ENCODE measurements at places on chromosomes 4 and X. TPM values are rescaled to one million over a fixed set of nuclear protein-coding genes. Genes with fewer than 3 reads are reported as not detected.

GRCh38 chr4:20195071-20195885 lies 56.4 kb upstream of the SLIT2 start:
- no peaks in the 10 kb centered on the region for H3K27me3 ChIP-seq
- H3K27ac ChIP-seq, result no peak overlapping the region
- H3K4me3 ChIP-seq, result no peak overlapping the region
- H3K4me1 ChIP-seq, result no peaks in the 10 kb centered on the region
- no peak for DNase-seq
- no peaks in the 10 kb centered on the region for H3K36me3 ChIP-seq

PCSK1N gene
- 0.33 TPM for total RNA-seq

- H3K4me1 ChIP-seq, result peaks cover 24% of the 10 kb centered on the region
- H3K27ac ChIP-seq, result no peak overlapping the region
- no peaks in the 10 kb centered on the region for H3K27me3 ChIP-seq
- H3K4me3 ChIP-seq, result no peak overlapping the region
- no peak for DNase-seq
Measured at GRCh38 chr4:140102421-140102820, 51.6 kb downstream of the MAML3 start.

POLN gene
- 1.1 TPM for total RNA-seq

SLC7A11 gene
- 0.47 TPM for total RNA-seq

ASB9 gene
- 4.9 TPM for total RNA-seq
